CD8-positive, alpha-beta T cell (primary cell): ENCODE measurements at places on chromosomes 4 and X.

DNA sequence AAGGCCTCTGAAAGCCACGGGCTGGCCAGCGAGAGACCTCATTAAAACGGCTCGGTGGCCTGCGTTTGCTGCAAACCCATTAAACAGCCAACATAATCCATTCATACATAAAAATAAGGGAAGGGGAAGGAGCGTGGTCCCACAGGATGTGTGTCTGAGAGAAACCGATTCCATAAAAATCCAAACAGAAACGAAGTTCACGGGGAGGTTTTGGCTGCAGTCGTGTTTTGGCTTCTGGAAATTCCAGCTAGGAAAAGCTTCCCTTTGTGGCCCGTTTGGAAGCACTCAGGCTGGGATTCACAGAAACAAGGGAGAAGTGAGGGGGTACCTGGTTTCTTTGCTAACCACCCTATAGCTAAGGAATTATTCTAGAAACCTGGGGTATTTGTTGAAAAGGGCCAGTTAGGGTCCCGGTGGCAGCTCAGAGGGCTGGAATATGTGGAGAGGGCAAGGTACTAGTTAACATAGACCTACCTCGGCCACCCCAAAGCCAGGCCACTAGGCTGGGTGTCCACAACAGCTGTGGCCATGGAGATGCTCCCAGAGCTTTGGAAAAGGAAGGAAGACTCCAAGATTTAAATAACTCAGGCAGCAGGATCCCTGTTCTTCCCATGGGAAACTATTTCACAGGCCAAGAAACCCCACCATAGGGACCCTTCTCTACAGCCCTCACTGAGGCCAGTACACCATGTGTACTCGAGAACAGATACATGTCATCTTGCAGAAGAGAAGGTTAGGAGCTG, 166.8 kb downstream of the BCOR start:
- DNase-seq: no peak

DNA sequence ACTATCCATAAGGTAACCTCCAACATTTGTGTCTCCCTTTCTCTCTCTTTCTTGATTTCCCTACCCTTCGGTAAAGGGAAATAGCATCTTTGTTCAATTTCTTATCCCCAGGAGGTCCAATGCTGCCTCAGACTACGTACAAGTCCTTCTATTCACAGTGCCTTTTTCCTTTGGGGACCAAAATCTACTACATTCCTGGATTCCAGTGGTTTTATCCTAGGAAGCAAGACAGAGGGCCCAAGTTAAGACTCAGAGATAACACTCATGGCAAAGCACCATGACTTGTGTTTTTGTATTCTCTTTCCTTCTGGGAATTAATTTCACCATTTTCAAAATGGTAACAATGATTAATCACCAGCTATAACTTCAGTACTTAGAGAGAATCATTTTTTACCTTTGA, 10.6 kb downstream of the G3BP2 start:
- no peak for DNase-seq

GRCh38 chrX:68461093-68461492, 27.8 kb upstream of the OPHN1 start:
- no peak for DNase-seq

GRCh38 chr4:120819805-120820437, 102.6 kb downstream of the PRDM5 start:
- no peak for DNase-seq

- DNase-seq: no peak
These were observed 228.8 kb downstream of the SPCS3 start for GRCh38 chr4:176548571-176548970.
